Renal cortical epithelial cell (primary cell): ENCODE measurements at places on chromosomes 7 and 10. TPM values are rescaled to one million over a fixed set of nuclear protein-coding genes. Genes with fewer than 3 reads are reported as not detected.

Gene SRI
- 152 and 161 TPM in 2 replicates for total RNA-seq

Gene DNAJC12
- 3.0 and 13.3 TPM in 2 replicates for total RNA-seq

Gene CD36
- total RNA-seq: 0.52 and 0.70 TPM in 2 replicates

Gene PNLIP
- not detected in 2 replicates for total RNA-seq

Gene GPC2
- 1.6 and 2.3 TPM in 2 replicates for total RNA-seq

Gene GOLGA7B
- 0.05 and 0.35 TPM in 2 replicates for total RNA-seq

Gene PPIF
- total RNA-seq: 48.6 and 58.7 TPM in 2 replicates

Gene IFIT1B
- total RNA-seq: not detected in 2 replicates

Gene EVX1
- not detected in 2 replicates for total RNA-seq

Gene MRC1
- total RNA-seq: 0.10 and 0.17 TPM in 2 replicates

Gene HGF
- total RNA-seq: 0.15 and 0.17 TPM in 2 replicates

Gene ASB10
- total RNA-seq: not detected in 2 replicates

Gene PLCE1
- 1.4 and 4.4 TPM in 2 replicates for total RNA-seq

Gene KMT2E
- total RNA-seq: 54.0 and 139 TPM in 2 replicates

Gene ANKRD61
- 0.15 TPM in 1 of 2 replicates, not detected in the other for total RNA-seq

Gene DIP2C
- 3.3 and 14.4 TPM in 2 replicates for total RNA-seq

Gene NUB1
- 50.4 and 53.6 TPM in 2 replicates for total RNA-seq

Gene FGFBP3
- total RNA-seq: 0.15 and 0.17 TPM in 2 replicates

Gene C10orf53
- not detected in 2 replicates for total RNA-seq

Gene IDI2
- not detected in 2 replicates for total RNA-seq

Gene ARHGEF5
- total RNA-seq: 15.6 and 34.1 TPM in 2 replicates
